ENCODE measurements at places on chromosomes 6 and 20.
A peak's percentile ranks its signal among the peaks of the same experiment; 100 is the strongest.

DNA sequence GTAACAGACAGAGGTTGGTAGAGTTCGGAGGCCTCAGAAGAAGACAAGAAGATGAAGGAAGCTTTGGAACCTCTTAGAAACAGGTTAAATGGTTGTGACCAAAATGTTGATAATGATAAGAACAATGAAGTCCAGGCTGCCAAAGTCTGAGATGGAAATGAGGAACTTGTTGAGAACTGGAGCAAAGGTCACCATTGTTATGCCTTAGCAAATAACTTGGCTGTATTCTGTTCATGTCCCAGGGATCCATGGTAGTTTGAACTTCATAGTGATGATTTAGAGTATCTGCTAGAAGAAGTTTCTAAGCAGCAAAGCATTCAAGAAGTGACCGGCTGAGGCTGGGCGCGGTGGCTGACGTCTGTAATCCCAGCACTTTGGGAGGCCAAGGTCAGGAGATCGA is 11.1 kb upstream of the LSM14B start:
- DNase-seq, result no peak

DNA sequence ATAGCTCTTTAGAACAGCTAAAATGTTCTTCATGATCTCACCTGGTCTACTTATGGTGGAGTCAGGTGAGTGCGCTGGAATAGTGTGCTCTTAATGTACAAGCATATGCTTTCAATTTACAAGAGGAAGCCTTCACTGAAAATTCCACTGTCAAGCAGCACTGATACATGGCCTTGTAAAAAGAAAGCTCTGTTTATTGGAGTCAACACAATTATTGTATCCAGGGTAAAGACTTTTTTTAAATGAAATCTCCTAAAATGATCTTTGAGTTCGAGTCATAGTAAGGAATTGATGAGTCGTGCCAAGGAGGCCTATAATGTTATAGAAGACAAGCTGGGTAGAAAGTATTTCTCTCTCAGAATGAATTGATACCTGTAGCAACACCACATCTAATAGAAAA is 41.6 kb upstream of the CARMIL1 start:
- DNase-seq, result no peak

DNA sequence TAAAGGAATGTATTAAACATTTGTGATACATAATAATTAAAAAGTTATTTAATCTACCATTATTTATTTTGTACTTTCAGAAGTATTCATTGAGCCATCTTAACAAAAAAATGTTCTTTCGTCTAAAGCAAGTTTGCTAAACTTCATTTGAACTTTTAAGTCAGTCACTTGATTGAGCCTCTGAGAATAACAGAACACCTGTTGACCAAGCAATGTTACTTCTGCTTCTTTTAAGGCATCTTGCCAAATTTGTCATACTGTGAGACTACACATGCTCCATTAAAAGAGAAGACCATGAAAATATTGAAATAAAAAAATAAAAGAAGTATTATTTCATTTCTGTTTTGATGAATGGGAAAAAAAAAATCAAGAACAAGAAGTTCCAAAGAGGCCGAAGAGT is 141.8 kb upstream of the BMP5 start:
- DNase-seq, result no peak

GRCh38 chr6:70336996-70337742 is 34.3 kb upstream of the COL9A1 start:
- no peak for DNase-seq

DNA sequence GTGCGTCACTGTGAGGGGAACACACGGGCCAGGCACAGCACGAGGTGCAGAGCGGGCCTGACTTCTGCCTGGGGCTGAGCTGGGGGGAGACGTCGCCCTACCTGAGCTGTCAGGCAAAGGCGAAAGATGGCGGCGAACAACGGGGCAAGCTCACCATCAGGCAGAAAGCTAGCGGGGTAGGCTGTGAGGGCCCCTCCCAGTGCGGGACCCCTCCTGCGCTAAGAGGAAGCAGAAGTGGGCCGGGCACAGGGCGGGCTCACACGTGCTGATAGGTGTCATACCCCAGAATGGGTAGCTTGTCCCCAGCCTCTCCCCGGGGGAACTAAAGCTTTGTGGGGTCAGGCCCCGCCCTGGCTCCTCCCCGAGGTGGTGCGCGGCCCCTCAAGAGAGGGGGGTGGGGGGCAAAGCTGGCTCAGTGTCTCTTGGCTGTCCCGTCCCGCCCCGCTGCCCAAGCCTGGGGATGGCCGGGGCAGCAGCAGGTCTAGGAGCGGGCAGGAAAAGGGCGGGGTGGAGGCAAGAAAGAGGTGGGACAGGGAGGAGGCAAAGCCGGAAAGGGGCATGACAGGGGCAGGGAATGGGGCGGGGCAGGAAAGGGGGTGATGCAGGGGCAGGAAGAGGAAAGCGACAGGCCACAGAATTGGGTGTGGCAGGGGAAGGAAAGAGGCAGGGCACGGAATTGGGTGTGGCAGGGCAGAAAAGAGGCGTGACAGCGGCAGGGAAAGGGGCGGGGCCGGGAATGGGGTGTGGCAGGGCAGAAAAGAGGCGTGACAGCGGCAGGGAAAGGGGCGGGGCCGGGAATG is 14.7 kb downstream of the UCKL1 start:
- DNase-seq, result peak; percentile 74

DNA sequence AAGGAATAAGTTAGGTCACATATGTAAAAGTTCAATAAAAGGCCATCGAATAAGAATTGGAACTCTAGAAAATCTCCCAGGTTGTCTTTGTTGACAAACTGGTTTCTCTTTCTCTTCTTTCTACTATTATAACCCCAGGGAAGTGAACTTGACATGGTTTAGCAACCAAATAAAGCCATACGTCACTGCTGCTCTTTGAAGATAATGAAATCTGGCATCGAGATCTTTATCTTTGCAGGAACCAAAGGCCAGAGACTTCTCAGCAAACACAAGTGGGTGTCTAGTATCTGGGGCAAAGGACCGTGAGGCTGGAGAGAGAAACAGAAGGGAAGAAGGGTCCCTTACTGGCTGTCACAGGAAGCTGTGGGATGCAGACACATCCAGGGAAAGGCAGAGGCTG is 286.7 kb upstream of the CDYL start:
- no peak for DNase-seq

DNA sequence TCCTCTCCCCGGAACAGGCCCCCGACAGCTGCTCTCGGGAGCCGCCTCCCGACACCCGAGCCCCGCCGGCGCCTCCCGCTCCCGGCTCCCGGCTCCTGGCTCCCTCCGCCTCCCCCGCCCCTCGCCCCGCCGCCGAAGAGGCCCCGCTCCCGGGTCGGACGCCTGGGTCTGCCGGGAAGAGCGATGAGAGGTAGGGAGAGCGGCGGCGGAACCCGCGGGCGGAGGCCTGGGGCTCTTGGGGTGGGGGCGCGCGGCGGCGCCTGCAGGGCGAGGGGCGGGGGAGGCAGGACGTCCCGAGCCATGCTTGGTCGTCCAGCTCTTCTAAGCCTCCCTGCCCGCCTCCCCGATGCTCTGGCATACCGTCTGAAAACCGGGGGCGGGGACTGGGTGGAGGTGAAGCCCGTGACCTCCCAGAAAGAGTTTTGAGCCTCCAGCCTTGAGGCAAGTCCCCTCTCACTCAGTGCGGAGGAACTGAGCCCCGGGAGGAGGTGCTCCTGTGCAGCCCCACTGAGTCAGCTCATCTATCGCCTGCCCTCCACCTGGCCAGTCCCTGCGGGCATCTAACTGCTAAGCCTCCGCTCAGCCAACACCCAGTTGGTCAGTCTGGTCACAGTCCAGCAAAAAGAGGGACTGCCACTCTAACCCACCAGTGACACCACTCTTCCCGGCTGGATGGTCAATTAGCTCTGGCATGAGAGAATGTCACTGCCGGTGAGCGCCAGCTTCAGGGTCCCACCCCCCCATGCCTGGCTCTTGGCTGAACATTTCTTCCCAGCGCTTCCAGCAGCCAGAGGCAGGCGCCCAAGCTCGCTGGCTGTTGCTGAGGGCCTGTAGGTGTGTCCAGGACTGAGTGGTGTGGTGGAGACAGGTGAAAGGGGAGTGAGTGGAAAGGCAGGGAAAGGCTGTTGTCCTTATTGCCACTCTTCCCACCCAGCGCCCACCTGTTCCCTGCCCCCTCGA is 482 bp downstream of the DDR1 start:
- peak; percentile 22 for DNase-seq

GRCh38 chr6:30060606-30061091 is 416 bp upstream of the POLR1H start:
- peak; percentile 11 for DNase-seq
